A549 treated with DMSO at 1 μM for 4 hours (cell line): ENCODE measurements at places on chromosomes 12 and 14. TPM values are rescaled to one million over a fixed set of nuclear protein-coding genes. Genes with fewer than 3 reads are reported as not detected.

Gene DHRS2
- total RNA-seq, result 6.1 to 10.3 TPM (median 7.8 TPM) in 5 replicates

Gene TAS2R42
- total RNA-seq, result not detected in 5 replicates

Gene GALNT6
- total RNA-seq, result 3.1 to 4.7 TPM (median 4.3 TPM) in 5 replicates

Gene GPR84
- total RNA-seq, result 0.15 TPM in 1 of 5 replicates, not detected in the others

Gene VSIG10
- 16.9 to 21.6 TPM (median 19.5 TPM) in 5 replicates for total RNA-seq

Gene CLEC4C
- total RNA-seq, result not detected in 5 replicates
